COR-L47 (cell line): ENCODE measurements at places on chromosomes 3 and 15.

GRCh38 chr3:195760345-195761122 lies 39.8 kb downstream of the MUC20 start:
- DNase-seq, result no peak

DNA sequence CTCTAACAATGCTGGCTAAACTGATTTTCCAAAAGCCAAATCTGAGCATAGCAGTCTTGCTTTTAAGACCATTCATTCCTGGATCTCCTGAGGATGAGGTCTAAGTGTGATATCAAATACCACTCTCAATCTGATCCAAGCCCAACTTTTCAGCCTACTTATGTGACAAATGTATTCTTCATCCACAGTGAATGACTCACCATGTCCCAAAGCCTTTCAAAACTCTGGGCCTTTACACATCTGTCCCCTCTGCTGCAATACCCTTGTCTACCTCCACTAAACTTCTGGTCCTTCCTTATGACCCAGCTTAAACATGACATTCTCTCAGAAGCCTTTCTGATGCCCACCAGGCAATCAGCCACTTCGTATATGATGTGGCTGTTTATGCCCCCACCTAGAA lies 4.6 kb downstream of the ANAPC13 start:
- no peak for DNase-seq

GRCh38 chr15:92467245-92467644 lies 73.6 kb downstream of the ST8SIA2 start:
- DNase-seq, result no peak

DNA sequence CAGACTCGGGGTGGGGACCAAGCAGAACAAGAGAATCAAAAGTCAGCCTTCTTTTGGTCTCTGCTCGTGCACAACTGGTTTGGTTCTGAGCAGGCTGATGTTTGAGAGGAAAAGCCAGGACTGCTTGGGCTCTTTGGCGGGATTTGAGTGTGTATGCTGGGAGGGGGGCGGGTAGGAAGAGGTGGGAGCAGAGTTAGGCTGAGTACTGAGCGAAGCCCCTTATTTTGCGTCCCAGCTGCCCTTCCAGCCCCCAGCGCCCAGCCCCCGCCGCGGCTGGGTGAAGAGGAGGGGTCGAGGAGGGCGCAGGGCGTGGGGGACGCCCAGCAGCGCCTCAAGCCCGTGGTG lies 153.5 kb upstream of the GOLIM4 start:
- DNase-seq, result peak; percentile 50

DNA sequence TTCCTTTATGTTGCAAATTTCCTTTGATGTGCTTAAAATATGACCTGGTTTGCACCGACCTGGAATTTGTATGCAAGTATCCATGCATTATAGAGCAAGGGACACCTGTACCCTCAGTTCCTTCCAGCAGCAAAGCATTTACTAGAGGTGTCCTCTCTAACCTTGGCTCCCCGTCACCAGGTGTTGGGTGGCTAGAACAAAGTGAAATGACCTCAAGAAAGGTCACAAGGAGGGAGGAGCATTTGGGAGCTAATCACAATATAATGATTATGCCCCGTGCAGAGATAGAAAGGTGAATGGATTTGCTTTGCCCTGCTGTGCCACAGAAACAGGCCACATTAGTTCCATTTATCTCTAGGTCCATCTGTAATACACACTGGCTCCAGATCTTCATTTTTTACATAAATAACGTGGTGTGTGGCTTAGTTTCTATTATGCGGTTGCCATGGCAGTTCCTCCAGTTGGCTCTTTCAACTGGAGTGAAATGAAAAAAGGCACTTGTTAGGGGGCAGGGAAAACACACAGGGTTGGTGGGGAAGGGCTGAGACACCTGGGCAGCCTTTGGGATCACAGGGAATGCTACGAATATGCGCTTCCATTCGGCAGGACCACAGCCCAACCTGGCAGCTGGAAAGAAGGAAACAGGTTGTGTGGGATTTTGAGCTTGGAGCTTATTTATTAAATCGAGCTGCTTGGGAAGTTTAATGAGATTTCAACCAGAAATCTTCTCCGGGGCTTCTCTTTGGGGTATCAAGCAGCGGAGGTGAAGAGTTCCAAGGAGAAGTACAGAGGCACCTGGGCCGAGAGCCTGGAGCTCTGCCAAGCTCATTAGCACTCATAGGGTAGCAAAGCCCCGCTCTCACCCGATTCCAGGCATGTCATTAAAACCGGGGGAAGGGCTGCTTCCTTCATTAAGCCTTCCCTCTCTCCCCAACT lies 233.5 kb upstream of the ST8SIA2 start:
- DNase-seq, result peak; percentile 77

DNA sequence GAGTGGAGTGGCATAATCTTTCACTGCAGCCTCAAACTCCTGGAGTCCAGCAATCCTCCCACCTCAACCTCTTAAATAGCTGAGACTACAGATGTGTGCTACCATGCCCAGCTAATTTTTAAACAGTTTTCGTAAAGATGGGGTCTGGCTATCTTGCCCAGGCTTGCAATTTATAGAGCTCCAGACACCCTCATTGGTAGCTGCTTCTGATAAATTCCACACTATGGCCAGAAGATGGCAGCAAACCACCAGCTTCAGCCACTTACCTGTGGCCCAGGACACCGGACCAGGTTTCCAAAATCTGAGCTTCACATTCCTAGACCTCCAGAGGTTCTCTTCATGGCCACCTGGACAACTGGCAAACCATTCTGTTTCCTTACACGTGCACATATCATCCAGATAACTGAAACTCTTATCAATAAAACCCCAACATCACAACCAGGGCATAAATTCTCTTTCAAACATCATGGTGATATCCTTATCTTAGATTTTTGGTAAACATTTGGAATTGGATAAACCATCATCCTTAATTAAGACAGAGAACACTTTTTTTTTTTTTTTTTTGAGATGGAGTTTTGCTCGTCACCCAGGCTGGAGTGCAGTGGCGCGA lies 28.9 kb downstream of the FBXW12 start:
- no peak for DNase-seq

GRCh38 chr3:157051055-157051454 lies 108.9 kb downstream of the CCNL1 start:
- no peak for DNase-seq

GRCh38 chr15:66753687-66754377 lies 51.8 kb downstream of the SMAD6 start:
- no peak for DNase-seq

DNA sequence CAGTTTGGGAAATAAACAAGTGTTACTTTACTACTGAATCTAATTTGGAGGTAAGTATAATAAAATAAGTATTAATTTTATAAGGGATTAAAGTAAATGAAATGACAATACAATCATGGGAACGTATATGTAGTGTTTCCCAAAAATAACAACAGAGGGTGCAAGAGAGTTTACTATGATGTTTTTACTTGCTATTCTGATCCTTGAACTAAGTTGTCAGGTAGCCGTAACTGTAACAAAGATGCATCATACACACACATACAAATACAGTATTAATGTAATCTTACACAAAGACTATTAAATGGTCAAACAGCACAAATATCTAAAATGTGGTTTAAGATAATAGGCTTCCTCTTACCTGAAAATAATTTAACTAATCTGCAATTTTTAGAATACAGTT lies 311.4 kb downstream of the TBC1D5 start:
- DNase-seq, result no peak

GRCh38 chr15:101504373-101504772 lies 14.9 kb upstream of the PCSK6 start:
- DNase-seq, result no peak

- no peak for DNase-seq
Observed at GRCh38 chr15:82554849-82555248, 14.6 kb upstream of the RPS17 start.

- peak; percentile 68 for DNase-seq
Observed at GRCh38 chr15:22904736-22905135, 66.3 kb downstream of the NIPA2 start.

DNA sequence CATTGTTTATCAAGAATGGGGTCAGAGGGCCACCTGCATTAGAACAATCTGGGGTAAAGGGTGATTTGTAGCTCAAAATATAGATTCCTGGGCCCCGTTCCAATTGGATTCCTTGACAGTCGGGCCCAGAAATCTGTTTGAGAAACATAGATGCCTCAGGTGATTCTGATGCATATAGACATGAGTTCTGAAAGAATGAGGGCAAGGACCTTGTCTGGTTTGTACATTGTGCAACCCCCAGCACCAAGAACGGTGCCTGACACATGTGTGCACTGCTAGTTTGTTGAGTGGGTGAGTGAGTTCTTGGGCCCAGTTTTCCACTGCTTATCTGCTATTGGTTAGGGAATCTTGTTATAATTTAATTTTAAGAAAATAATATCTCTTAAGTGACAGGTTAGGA lies 16.6 kb downstream of the CRYBG3 start:
- DNase-seq, result no peak

- DNase-seq, result no peak
Observed at GRCh38 chr3:46242120-46242519, at the start of gene CCR3. TSS of gene CCR3 (plus strand) at chr3:46242460. CDS start at chr3:46265159, 22,699 bp downstream.

DNA sequence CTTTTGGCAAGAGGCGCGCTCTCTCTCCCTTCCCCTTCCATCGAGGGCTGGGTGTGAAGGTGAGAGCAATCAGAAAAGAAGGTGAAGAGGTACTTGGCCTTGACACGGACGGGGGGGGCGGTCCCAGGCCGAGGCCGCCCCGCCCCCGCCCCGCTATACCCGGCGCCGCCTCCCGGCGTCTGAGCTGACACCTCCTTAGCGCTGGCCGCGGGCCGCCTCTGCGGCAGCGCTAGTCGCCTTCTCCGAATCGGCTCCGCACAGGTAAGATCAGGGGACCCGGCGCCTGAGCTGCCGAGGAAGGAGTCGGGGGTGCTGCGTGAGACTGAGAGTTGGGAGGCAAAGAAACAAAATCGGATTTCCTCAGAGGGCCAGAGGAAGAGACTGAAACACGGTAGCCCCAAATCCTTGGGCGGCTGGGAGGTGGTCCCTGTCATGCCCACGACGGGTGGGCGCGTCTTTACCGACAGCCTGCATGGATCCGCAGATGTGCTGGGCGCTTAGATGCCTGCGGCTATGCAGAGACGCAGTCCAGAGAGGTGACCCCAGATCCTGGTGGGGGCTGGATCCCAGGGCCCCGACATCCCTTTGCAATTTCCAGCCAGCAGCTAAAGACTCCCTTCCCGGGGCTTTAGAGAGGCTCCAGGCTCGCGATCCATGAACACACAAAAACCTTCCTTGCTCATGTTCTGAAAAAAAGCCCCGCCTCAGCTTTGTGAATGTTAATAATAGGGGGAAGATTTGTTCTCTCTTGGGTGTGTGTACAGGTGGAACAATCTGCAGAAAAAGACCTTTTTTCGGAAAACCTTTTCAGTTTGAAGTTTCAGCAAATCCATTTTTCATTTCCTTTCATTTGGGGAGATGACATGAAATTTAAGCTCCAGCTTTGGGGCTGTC lies at the start of gene ENTPD3:
Gene ENTPD3, plus strand, starts transcription at position 184 of the 894 bp plus-strand sequence. CDS start 874 bp downstream, outside the sequence.
- DNase-seq, result peak; percentile 5
